Activated T-cell treated with anti-CD3 and anti-CD28 coated beads for 1 hour (primary cell): ENCODE measurements at places on chromosomes 6 and 20.

DNA sequence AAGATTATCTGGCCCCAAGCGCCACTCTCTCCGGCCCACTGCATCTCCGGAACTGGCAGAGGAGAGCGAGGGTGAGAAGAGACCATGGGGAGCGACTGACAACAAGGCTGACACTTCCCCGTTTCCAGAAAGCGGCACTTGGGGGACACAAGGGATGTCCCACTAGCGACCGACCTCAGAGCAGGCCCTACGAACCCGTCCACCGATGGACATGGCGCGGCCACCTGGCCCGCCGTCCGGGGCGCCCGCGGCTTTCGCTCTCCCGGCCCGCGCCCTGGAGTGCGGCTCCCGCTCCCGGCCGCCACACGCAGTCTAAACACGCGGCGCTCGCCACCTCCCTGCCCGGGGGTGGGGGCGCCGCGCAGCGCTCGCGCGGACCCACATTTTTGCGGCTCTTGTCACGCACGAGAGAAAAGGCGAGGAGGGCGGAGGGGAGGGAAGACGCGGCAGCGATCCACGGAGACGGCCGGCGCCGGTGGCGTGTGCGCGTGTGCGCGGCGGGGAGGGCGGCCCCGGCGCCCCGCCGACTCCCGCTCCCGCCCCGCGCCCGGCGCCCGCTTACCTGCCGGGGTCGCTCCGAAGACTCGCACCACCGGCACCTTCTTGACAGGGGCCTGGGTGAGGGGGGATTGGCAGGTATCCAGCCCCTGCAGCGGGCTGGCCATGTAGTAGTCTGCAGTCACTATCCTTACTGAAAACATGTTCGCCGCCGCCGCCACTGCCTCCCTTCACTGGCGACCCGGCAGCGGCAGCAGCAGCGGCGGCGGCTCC, 645 bp downstream of the REV3L start:
- DNase-seq: peak; percentile 30

GRCh38 chr6:135323979-135324378, 142.9 kb downstream of the MYB start:
- DNase-seq: no peak

DNA sequence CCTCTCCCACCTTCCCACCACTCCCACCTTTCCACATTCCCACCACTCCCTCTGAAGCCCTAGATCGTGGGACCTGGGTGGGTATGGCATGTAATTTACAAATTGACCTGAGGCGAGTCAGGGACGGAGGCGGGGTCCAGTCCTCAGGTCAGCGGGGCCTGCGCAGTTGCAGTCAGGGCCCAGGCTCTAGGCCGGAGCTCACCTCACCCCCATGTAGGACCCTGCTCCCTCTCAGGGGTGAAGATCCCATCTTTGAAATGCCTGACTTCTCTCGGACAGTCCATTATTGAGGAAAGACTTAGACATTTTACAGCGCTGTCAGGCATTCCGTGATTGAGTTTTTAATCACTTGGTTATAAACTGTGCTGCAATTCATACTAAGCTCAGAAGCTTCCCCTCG, 10.5 kb downstream of the THBS2 start:
- no peak for DNase-seq

DNA sequence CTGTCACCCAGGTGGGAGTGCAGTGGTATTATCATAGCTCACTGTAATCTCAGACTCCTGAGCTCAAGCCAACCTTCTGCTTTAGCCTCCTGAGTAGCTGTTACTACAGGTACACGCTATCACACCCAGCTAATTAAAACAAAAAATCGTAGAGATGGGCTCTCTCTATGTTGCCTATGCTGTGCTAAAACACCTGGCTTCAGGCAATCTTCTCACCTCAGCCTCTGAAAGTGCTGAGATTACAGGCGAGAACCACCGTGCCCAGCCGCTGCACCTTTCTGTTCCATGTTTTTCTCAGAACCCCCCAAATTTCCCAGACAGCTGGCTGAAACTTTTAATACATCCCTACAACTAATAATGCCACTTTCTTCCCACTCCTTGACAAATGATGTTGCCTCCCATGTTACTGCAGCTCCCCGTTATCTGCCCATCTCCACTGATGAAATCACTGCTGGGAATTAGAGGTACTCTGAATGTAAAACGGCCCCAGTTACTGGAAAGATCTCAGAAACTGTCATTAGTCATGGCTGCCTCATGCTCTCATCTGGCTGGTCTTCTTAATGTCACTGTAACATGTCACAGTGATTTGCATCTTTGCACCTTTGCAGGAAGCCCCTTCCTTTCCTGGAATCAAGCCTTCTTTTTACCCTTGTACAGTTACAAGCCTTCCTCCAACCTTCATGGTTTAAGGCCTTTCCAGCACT, 697.5 kb downstream of the PRKN start:
- no peak for DNase-seq

GRCh38 chr20:63150911-63151531, 64.9 kb downstream of the YTHDF1 start:
- DNase-seq: no peak

- DNase-seq: no peak
Measured at GRCh38 chr6:44054721-44055559, 72.3 kb downstream of the MRPL14 start.

- no peak for DNase-seq
Measured at GRCh38 chr6:129875610-129876520, 14.8 kb upstream of the TMEM244 start.

GRCh38 chr6:138454981-138455706, 44.1 kb downstream of the NHSL1 start:
- peak; percentile 48 for DNase-seq

DNA sequence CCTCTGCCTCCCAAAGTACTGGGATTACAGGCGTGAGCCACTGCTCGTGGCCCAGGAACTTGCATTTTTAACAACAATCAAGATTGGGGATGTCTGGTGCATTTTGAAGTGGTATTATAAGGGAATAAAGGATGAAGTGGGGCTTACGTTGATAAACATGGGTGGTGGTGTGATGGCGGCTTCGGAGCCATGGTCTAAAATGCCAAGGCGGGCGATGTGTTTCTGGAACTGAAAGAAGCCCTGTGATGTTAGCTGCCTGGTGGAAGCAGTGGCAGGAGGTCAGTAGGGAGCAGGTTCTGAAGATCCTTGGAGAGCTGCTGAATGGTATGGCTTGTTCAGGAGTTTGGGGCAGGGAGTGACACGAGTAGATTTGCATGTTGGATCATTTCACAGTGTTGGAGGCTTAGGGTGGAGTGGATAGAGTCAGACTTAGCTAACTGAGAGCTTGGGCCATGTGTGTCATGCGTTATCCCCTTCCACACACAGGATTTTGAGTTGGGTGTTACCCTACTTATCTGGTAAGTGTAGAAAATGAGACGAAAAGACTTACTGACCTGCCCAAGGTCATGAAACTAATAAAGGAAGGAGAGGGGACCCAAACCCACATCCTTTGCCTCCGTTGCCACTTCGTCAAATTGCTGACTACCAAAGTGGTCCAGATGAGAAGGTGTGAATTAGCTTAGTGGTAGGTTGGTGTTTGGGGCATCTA, 1.5 kb downstream of the NELFCD start:
- DNase-seq: no peak

GRCh38 chr6:38860041-38860440, 144.9 kb downstream of the DNAH8 start:
- DNase-seq: no peak

DNA sequence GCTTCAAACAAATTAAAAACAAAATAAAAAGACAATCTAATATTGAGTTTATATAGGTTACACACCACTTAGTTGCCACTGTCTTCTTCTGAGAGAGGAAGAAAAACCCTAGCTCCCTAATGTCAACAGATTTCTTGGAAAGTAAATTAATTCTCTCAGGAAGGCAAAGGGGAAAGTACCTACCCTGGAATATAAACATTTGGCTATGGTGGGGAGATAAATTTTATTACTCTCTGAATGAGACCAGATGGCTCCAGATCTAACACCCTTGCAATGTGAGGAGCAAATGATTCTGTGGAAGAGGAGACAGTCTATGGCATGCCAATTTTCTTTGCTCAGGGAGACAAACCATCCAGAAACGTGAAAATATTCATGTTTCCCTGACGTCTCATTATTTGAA, 4.3 kb upstream of the IL20RA start:
- DNase-seq: no peak

- DNase-seq: no peak
Measured at GRCh38 chr6:144696610-144697368, 411.7 kb downstream of the UTRN start.

- no peak for DNase-seq
Measured at GRCh38 chr6:80636689-80637088, 530.2 kb downstream of the BCKDHB start.

GRCh38 chr6:38846361-38846760, 131.2 kb downstream of the DNAH8 start:
- no peak for DNase-seq

DNA sequence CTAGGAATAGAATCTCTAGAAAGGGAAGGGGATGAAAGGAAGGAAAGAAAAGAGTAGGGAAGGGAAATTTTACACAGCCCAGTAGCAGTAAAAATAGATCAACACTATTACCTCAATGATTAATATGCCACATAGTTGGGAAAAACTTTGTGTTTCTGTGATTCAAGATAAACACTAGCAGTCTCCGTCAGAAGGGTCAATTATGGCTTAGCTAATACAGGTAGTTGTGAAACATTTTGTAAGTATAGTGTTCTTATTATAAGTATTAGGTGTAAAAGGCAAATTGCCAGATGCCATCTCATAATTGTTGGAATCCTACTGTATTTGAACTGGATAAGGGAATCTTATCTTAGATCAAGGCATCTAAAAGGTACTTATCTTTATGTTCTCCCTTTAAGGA, 165.7 kb downstream of the MTFR2 start:
- no peak for DNase-seq

- no peak for DNase-seq
Measured at GRCh38 chr20:63042448-63043071, 35.8 kb upstream of the BHLHE23 start.

- no peak for DNase-seq
Measured at GRCh38 chr20:16143596-16143995, 429.7 kb downstream of the KIF16B start.

DNA sequence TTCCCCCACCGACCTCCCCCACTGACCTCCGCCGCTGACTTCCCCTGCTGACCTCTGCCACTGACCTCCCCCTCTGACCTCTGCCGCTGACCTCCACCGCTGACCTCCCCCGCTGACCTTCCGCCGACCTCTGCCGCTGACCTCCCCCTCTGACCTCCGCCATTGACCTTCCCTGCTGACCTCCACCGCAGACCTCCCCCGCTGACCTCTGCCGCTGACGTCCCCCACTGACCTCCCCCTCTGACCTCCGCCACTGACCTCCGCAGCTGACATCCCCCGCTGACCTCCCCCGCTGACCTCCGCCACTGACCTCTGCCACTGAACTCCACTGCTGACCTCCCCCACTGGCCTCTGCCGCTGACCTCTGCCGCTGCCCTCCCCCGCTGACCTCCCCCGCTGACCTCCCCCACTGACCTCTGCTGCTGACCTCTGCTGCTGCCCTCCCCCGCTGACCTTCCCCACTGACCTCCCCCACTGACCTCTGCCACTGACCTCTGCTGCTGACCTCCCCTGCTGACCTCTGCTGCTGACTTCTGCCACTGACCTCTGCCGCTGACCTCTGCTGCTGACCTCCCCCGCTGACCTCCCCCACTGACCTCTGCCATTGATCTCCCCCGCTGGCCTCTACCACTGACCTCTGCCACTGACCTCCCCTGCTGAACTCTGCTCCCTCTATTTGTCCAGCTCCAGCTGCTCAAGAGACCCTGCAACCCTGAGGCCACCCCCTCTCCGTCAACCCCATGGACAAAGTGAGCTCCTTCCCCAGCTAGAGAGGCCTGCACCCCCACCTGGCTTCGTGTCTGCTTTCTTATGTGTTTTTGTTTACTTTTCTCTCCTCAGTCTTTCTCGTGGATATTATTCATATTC, 91.4 kb upstream of the AFDN start:
- no peak for DNase-seq

DNA sequence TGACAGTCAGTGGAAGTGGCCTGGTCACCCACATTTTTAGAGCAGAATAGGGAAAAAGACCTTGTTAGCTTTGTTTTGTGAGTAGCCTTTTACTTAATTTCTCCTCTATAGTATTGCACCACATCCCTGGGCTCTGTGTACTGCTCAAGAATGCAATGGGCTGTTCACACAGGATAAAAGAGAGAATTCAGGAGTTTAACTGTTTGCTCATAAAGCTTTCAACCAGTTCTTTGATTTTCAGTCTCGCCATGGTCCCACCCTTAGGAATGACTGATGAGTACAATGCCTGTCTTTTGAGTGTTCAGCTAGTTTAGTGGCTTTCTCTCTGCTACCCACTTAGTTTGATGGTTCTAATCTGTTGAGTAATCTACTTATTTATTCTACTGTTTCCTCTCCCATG, 129.7 kb downstream of the PLG start:
- no peak for DNase-seq

DNA sequence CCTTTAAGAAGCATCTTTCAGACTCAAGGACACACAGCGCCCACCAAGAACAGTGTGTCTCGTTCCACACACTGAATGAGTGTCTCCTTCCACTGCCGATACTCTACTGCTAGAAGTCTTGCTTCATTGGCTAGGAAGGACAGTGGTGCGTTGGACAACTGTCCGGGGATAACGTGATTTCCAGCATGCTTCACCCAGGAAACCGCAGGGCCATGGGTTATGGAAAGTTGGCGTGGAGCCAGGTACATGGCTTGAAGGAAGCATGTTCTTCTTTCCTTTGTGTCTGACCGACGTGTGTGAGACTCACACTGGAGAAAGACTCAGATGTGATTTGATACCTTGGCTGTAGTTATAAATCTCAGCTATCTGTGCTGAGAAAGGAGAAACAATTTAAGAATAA, 73.2 kb downstream of the SMOC2 start:
- no peak for DNase-seq

- no peak for DNase-seq
Measured at GRCh38 chr20:62963614-62964397, 11.3 kb downstream of the SLC17A9 start.

GRCh38 chr6:111263837-111264236, 176.5 kb downstream of the SLC16A10 start:
- DNase-seq: no peak

DNA sequence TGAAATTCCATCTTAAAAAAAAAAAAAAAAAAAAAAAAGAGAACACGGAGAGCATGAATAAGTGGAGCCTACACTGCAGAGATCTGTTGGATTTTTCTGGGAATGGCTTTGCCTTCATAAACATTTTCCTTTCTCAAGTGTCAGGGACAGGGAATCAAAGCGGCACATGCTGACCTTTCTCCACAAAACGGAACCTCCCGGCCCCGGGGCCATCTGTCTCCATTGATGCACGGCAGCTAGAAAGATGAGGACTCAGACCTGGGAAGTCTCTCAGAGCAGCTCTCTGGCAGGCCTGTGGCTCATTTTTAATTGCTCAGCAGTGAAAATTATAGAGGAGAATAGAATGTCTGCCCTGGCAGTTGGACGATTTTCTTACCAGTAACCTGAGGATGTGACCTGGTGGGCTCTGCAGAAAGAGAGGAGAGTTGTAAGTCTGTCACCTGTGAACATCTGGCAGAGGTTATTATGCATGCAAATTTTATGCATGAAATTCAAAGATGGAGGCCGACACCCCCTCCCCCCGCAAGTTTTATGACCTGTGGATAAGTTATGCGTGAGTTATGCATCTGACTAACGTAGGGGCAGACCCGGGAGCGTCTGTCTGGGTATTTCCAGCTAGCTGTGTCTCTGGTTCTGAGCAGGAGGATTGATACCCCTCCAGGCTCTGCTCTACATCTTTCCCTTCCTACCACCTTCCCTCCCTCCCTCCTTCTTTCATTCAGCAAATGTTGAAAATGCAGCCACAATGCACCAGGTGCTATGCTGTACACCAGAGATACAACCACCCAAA, 352.5 kb downstream of the CDH26 start:
- DNase-seq: no peak
